Uterus (tissue), 4 donors: ENCODE measurements at places on chromosomes 11 and 22.

GRCh38 chr11:131773626-131774025 is 403.2 kb downstream of the NTM start:
- DNase-seq = no peak
- H3K27ac ChIP-seq = no peak overlapping the region
- no peaks in the 10 kb centered on the region for H3K36me3 ChIP-seq
- H3K4me3 ChIP-seq = no peak overlapping the region
- H3K27me3 ChIP-seq = no peaks in the 10 kb centered on the region
- no peaks in the 10 kb centered on the region for H3K4me1 ChIP-seq

DNA sequence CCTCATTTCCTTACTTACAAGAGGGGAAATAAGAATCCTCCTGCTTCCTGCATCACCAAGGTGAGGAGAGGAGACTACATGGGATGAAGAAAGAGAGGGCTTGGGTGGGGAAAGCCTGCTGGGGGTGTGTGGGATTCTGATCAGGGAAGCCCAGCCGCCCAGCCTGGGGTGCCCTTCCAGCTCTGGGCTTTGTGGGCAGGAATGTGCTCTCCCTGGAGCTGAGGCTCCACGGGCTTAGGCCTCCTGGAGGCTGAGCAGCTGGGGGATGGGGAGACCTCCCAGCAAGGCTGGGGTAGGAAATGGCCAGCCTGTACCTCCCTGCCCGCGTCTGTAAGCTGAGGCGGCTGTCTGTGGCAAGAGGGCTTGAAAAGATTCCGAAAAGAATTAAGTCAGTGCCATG is 206.1 kb downstream of the GRIK4 start:
- no peak overlapping the region for H3K27ac ChIP-seq
- H3K27me3 ChIP-seq = no peaks in the 10 kb centered on the region
- peaks cover under 1% of the 10 kb centered on the region for H3K4me1 ChIP-seq
- H3K36me3 ChIP-seq = no peaks in the 10 kb centered on the region

DNA sequence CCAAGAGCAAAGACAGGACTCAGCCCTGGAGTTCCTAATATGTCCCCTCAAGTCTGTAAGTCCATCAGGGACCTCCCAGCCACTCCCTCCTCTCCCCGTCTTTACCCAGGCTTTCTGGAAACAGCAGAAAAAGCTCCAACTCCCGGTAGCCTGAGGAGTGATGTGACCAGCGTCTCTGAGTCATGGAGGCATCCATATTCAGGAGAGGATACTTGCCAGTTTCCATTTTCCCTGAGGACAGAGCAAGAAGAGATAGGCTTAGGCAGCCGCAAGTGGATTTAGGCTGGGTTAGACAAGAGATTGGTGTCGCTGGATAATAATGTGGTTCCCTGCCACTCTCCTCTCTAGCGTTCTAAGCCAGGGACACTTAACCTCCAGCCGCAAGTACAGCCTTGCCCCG is 206.6 kb downstream of the GRIK4 start:
- DNase-seq = no peak
- H3K27me3 ChIP-seq = no peaks in the 10 kb centered on the region
- no peak overlapping the region for H3K4me3 ChIP-seq

GRCh38 chr22:24289114-24289513 is 18.5 kb downstream of the SPECC1L start:
- DNase-seq = no peak
- peaks cover 16% of the 10 kb centered on the region for H3K4me1 ChIP-seq
- H3K36me3 ChIP-seq = no peaks in the 10 kb centered on the region
- H3K27me3 ChIP-seq = no peaks in the 10 kb centered on the region
- no peak overlapping the region for H3K4me3 ChIP-seq

DNA sequence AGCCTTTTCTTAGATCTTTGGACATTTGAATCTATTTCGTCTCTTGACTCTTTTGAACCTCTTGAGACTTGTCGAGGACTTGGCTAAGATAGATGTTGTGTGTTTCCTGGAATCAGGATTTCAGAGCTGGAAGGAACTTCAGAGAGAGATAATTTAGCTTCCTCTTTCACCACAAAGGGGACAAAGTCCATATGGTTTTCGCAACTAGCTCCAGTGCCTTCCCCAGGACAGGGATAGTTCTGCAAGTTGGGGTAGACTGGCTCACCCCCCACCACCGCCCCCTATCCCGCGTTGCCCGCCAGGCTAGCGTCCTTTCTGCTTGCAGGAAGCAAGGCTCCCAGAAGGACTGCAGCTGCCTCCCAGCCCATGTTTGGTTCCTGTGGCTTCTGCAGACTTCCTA is 75.7 kb upstream of the MYO18B start:
- no peak overlapping the region for H3K4me3 ChIP-seq
- H3K4me1 ChIP-seq = no peaks in the 10 kb centered on the region
- no peaks in the 10 kb centered on the region for H3K36me3 ChIP-seq
- no peak overlapping the region for H3K27ac ChIP-seq
- peak; percentile 74 for DNase-seq
- no peaks in the 10 kb centered on the region for H3K27me3 ChIP-seq

DNA sequence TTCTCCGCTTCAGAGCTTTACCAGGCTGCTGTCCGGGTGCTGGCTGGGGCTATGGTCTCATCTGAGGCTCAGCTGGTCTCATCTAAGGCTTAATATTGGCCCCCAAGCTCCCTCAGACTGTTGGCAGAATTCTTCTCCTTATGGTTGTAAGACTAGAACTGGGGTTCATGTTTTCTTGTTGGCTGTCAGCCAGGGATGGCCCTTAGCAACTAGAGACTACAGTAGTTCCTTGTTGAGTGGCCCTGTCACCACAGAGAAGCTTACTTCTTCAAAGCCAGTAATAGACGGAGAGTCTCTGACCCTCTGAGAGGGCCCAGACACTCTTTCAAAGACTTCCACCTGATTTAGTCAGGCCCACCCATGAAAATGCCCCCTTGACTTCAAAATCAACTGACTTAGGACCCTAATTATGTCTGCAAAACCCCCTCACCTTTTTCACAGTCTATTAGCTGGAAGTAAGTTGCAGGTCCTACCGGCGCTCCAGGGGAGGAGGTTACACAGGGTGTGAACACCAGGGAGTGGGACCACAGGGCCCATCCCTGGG is 24.2 kb upstream of the TREH start:
- H3K36me3 ChIP-seq = no peaks in the 10 kb centered on the region

GRCh38 chr11:103619480-103619879 is 417.0 kb upstream of the DDI1 start:
- H3K27ac ChIP-seq = no peak overlapping the region
- no peak overlapping the region for H3K4me3 ChIP-seq
- no peak for DNase-seq
- H3K4me1 ChIP-seq = no peaks in the 10 kb centered on the region
- H3K27me3 ChIP-seq = no peaks in the 10 kb centered on the region

DNA sequence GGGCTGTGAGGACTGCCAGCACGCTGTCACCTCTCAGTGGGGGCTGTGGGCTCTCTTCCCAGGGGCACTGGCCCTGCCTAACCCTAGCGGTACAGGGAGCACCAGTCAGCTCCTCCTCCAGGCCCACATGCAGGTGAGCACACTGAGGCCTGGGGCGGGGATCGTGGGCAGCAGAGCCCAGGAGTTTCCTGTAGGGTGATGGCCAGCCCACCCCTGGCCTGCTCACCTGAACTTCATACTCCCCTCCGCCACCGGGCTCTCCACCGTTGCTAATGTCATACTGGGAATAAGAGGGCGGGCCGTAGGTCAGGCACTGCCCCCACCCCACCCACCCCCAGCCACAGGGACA is 10.0 kb upstream of the TREH start:
- DNase-seq = no peak
- H3K27me3 ChIP-seq = no peaks in the 10 kb centered on the region
- peak overlapping the region; percentile 63 for H3K27ac ChIP-seq
- H3K36me3 ChIP-seq = no peaks in the 10 kb centered on the region
- H3K4me3 ChIP-seq = peak overlapping the region; percentile 21
